CD4-positive, alpha-beta T cell treated with Interleukin-21 for 1 hour (primary cell): ENCODE measurements at places on chromosomes 2 and 18.

- DNase-seq, result no peak
Measured at GRCh38 chr2:5660591-5660990, 31.6 kb upstream of the SOX11 start.

GRCh38 chr18:2522112-2522511 is 49.2 kb downstream of the METTL4 start:
- no peak for DNase-seq

GRCh38 chr2:136116813-136117390 is 1.0 kb downstream of the CXCR4 start:
- peak; percentile 87 for DNase-seq

DNA sequence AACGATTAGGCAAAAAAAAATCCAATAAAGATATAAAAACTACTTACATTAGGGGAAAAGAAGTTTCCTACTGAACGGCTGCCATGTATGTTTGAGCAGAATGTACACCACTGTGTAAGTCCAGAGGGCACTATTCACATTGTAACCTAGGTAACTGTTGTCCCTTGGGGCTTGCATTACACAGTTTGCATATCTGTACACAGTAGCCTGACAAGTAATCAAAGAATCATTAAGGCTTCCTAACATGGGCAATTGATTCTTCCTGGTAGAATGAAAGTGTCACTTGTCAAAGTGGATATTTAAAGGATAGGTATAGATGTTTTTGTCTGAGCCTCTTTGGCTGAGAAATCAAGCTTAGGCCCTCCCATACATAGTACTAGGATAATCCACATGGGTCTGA is 39.1 kb downstream of the PLEK start:
- no peak for DNase-seq

GRCh38 chr18:80046961-80047541 is 12.8 kb downstream of the RBFA start:
- DNase-seq, result no peak

- no peak for DNase-seq
Measured at GRCh38 chr18:35968278-35968880, 4.1 kb upstream of the RMP24 start.

DNA sequence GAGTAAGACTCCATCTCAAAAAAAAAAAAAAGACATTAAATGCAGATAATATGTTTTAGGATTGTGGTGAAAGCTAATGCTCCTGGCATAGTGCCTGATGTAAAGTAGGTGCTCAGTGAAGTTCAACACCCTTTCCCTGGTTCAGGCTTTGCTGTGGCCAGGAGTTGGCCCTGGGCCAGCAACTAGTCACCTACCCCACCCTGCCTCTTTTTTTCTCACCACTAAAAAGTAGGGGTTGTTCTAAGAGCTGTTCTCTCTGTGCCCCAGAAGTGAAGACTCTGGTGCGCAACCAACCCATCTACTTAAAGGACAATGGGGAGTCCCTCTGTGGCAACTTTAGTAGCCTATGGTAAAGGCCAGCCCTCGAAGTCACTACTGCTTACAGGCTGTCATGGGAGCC is 75.9 kb downstream of the DNMT3A start:
- DNase-seq, result peak; percentile 51

GRCh38 chr2:10338270-10339188 is 35.8 kb downstream of the HPCAL1 start:
- no peak for DNase-seq

DNA sequence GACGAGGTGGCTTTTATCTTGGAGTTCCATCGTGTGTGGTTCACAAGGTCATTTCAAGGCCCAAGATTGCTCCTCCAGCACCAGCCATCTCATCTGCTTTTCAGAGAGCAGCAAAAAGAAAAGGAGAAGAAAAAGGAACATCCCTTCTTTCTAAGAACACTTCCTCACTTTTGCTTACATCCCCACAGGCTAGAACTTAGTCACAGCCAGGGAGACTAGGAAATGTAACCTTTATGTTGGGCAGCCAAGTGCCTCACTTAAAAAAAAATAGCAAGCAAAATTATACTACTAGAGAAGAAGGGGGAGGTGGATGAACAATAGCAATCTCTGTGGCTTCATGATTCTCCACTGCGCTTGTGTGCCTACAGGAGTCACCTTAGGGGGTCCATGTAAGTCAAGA is 141.8 kb downstream of the SMAD2 start:
- DNase-seq, result no peak

GRCh38 chr18:53796040-53796729 is 428.3 kb downstream of the MBD2 start:
- DNase-seq, result no peak

GRCh38 chr2:20418519-20418918 is 28.4 kb upstream of the RHOB start:
- no peak for DNase-seq

DNA sequence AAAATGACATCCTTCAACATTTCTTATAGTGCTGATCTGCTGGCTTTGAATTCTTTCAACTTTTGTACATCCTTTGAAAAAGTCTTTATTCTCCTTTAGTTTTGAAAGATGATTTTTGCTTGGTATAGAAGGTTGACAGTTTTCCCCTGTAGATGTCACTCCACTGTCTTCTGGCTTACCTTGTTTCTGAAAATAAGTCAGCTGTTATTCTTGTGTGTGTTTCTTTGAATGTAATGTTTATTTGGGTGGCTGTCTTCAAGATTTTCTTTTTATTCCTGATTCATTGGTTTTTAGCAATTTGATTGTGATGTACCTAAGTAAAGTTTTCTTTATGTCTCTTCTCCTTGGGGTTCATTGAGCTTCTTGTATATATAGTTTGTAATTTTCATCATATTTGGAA is 47.6 kb downstream of the ACTR3 start:
- DNase-seq, result no peak

DNA sequence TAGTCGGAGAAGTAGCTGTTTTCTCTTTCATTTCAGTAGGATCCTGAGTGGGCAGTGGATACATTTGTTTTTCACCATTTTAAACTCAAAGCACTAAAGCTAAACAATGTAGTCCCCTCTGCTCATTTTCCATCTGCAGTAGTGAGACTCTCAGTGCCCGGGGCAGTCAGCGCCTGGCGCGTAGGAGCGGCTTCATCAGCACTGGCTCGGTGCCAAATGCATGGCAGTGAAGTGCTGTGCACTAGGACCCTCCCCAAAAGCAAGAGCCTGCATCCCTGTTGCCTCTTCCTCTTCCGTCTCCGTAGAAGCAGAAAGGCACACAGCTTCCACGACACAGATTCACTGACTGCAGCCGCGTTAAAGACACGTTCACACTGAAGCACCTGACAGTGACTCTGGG is 19.0 kb upstream of the ESPNL start:
- DNase-seq, result no peak

DNA sequence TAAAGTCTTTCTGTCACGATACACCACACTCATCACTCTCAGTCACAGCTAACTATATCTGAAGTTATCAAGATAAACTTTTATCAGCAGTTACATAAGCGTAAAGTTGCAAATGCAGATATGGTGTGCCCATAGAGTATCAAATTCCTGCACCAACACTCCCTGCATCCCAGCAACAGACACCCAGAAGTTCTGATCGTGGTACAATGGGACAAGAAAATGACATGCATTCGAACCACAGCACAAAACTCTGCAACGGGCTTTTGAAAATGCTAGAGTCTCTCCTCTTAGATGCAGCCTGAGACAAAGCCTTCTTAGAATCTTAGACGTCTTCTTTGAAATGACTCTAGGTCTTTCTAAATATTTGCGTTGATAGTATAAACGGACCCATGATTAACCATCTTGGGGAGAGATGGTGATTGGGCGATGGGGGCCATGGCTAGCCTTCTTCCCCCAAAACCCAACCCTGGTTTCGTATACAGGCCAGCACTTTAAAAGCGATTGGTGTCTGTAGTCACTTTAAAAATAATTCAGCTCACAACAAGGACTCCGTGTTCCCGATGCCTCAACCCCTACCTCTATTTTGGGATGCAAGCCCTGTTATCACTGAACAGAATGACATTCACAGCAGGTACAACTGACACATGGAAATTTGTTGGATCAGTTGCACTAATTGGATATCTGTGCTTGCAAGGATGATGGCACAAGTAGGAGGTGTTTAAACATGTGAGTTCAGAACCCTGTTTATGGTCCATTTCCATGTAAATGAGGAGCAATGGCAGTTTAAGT is 286.6 kb downstream of the MYT1L start:
- DNase-seq, result no peak

DNA sequence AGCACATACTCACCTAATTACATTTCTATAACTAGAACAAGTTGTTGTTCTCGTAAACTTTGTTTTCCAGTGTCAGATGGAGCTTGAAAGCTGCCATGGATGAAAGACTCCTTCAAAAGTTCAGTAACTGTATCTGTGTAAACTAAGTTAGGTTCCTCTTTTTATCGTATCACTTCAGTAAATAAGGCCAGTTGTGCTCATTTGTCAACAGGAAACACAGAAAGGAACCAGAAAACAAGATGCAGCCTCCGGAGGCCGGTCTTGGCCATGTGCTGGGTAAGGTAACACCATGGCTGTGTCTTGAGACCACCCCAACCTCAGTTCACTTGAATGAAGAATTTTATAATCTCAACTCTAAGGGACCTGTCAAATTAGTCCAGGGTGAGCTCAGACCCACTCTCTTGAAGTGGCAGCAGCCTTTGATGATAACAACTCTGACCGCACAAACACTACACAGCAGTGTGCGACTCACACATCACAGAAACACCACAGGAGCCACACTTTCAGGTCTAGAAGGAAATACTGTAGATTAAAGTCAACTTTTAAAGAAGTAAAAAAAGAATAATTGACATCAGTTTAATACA is 213.8 kb downstream of the AFF3 start:
- DNase-seq, result no peak

- no peak for DNase-seq
Measured at GRCh38 chr18:47512726-47513435, 261.4 kb upstream of the SKOR2 start.

DNA sequence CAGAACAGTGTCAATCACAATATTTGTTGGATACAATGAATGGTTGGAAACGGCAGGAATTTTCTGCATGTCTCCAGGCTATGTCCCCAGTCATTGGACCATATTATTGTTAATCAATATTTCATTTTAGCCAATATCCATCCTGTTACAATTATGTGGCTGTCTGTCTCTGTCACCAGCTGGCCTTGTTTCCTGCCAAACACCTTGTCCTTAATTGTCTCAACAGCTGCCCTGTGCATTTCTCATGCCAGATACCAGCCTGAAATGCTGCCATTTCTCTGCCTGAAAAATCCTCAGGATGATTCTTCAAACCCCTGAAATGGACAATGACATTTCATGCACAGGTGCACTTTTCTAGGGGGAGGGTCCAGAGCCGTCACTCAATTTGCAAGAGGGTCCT is 170.6 kb downstream of the ALPK2 start:
- DNase-seq, result no peak

DNA sequence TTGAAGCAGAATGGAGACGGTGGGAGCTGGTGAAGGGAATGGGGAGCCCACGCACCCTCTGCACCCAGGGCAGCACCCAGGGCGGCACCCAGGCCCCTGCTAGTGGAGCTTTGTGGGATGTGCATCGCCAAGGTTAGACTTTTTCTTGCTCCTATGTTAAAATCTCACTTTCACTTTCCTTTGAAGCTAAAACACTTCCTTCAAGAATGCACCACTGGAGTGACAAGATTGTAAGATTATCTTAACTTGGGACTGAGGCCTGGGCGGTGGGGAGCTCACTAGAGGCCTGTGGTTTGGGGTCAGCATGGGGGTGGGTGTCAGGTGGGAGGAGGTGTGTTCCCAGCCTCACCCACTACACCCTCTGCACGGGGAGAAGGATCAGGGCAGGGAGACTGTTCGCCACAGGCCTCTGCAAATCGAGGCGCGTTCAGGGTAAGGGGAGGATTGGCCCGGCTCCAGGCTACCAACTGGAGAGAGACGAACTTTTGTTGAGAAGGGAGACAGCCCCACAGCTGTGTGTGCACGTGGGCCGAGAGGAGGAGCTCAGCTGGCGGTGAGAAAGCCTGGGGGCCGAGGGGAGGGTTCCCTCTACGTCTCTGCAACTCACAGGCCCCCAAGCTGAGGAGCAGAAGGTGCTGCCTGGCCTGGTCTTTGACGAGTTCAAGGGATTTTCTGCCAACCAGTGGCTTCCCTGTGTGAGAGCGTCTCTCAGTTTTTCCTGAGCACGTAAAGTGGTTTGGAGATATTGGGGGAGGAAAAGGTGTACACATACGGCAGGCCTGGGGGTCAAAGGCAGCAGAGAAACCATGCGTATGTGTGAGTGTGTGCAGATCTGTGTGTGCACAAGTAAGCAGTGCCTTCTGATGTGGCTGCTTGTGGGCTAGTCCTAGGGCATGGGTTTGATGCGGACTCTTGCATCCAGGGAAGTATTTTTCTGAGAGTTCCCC is 147.7 kb downstream of the KLHL29 start:
- peak; percentile 18 for DNase-seq

DNA sequence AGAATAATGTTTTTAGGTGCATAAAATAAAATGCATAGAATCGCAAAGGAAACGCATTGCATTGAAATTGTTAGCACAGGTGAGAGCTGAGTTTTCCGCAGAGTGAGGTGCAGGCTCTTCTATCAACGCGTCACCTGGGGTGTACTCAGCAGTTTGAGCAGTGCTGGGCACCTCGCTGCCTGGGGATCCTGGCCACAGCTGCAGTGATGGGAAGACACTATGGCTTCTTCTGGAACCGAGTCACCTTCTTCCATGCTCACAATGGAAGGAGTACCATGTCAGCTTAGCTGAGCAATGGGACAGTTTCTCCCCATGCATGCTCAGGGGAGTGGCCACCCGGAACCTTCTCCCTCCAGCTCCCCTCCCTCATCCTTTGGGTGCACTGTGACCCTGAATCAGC is 95.4 kb upstream of the OTOS start:
- DNase-seq, result no peak

DNA sequence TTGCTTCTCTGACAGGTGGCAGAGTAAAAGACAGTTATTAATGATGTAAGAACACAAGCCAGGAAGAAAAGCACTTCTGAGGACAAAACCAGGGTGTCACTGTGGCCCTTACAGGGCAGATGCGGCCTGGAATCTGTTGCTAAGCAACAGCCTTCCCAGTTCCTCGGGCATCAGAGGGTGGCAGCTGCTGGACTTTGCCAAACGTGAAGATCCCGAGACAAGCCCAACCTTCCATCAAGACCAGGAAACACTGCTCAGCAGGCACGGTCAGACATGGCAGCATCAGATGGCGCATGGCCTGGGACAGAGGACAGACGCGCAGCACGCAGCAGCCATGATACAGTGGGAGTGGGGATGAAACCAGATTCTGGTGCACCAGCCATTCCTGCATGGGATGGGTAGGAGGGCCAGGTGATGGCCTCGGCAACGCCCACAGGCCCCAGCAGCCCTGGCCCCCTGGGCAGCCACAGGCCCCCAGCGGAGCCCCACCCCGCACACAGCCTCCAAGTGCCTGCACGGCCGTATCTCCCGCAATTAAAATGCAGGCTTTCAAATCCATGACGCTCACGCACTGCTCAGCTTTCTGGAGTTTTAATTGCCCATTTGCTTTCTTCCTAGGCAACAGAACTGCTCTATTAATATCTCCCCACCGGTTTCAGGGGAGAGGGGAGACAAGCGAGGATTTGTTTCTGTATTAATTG is 89.0 kb downstream of the EIPR1 start:
- no peak for DNase-seq

- DNase-seq, result no peak
Measured at GRCh38 chr18:33022370-33022769, 249.5 kb upstream of the KLHL14 start.

- no peak for DNase-seq
Measured at GRCh38 chr2:138455691-138456090, 45.9 kb upstream of the SPOPL start.
